ENCODE measurements at places on chromosomes 7 and 10.

DNA sequence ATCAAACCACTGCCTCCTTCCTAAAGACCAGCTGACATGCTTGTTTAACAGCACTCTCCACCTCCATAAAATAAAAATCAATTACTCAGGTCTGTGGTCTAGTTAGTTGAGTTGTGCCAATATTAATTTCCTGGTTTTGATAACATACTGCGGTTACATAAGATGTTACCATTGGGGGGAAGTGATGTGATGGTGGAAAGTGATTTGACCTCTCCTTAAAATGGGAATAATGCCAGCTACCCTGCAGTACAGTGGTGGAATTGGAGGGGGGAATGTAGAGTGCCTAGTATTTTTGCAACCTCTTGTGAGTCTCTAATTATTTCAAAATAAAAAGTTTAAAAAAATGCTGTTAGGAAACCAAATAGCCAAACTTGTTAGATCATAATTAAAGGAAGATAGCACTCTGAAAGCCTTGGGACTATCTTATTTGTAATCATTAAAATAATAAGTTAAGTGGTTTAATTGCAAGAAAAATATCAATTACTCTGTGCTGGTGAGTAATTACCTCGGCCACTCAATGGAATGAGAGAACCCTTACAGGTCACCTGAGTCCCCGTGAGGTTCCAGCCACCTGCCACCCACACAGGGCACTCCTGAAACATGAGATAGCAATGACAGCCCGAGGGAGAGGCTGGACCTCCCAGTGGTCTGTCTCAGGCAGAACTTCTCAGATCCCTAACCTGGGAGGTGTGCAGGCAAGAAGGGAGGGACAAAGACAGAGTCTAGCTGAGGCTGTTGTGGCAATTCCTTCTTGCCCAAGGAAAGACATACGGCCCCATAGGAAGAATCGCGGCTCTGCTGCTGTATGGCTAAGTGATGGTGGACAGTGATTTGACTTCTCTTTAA, 94.1 kb downstream of the SH3PXD2A start:
- no peak for DNase-seq

GRCh38 chr7:129949292-129950133, 3.2 kb downstream of the UBE2H start:
- peak; percentile 12 for DNase-seq

DNA sequence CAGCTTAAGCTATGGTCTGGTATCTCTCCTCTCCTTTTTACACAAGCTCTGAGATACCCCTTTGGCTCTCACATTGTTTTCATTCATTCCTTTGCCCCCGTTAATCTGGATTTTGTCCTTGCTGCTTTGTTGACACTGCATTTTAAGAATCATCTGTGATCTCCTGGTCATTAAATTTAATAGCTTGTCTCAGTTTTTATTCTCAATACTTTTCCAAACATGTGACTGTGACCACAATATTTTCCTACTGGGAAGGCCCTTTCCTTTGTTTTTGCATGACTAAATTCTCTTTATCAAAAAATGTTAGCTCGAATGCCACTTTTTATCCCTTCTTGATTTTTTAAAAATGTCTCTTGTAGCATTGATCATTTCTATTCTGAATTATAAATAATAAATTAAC, 171.2 kb downstream of the SUGCT start:
- no peak for DNase-seq

DNA sequence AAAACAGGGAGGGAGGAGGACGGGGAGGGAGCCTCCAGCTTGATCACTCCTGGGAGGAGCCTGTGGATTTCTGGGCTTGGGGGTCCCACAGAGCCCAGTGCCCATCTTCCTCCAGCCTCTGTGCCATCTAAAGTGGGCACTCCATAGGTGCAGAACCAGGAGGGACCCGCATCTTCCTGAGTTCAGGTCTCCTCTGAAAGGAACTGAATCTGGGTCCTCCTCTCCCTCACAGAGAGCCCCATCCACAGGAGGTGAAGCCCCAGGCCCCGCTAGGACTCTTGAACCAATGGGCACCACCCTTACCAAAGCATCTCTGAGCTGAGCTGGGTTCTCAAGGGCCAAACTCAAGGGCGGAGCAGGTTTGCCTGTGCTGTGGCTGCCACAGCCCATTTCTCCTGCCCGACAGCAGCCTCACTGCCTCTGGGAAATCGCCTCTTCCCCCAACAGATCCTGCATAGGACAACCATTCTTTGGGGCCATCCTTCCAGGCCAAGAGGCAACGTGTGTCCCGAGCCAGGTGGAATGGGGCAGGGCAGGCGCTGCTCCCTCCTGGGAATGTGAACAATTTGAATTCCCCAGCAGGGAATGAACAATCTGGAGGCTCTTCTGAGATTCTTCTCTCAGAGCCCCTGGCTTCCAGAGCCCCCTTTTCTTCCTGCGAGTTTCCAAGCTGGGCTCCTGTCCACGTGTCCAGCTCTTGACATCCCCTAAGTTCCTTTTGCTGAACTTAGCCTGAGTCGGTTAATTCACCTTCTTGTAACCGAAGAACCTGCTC, 411.0 kb upstream of the FOXK1 start:
- no peak for DNase-seq

GRCh38 chr7:1123715-1124114, 35.8 kb downstream of the GPER1 start:
- no peak for DNase-seq

GRCh38 chr10:29204070-29204800, 84.6 kb upstream of the LYZL1 start:
- no peak for DNase-seq
